ENCODE measurements at places on chromosomes 5 and 9.

- no peak for DNase-seq
These were observed 113.2 kb downstream of the TLE4 start for GRCh38 chr9:79684711-79685575.

DNA sequence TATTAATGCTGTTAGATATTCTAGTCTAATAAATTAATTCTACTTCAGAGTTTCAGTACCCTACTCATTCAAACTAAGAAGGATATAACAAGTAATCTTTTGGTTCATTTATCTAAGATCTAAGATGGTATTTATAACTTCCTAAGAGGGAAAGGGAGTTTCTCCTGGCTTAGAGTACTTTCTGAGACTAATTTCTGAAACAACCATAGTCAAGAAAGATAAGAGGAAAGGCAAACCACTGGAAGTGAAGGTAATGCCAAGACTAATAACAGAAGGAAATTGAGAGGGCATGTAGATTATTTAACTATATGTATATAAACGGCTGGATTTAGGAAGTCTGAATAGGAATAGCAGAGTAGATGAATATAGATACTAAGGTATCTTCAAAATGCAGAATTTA, 112.4 kb upstream of the ACOT12 start:
- DNase-seq: no peak

GRCh38 chr9:127877566-127877998, at the start of gene AK1:
AK1 (minus strand) TSS chr9:127877675; CDS start chr9:127874617, 3,058 bp downstream.
- no peak for DNase-seq

GRCh38 chr5:121152411-121152810, 688.3 kb downstream of the PRR16 start:
- no peak for DNase-seq

DNA sequence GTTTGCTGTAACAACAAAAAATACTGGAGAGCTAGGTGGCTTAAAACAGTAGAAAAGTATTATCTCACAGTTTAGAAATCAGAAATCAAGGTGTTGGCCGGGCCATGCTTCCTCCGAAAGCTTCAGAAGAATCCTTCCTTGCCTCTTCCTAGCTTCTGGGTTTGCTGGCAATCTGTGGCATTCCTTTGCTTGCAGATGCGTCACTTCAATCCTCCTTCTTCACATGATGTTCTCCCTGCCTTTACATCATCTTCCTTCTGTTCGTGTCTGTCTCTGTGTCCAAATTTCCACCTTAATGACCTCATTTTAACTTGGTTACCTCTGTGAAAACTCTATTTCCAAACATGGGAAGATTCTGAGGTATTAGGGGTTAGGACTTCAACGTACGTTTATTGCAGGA, 90.4 kb upstream of the CHD1 start:
- DNase-seq: no peak

GRCh38 chr5:63500242-63500641, 462.0 kb downstream of the HTR1A start:
- DNase-seq: no peak

DNA sequence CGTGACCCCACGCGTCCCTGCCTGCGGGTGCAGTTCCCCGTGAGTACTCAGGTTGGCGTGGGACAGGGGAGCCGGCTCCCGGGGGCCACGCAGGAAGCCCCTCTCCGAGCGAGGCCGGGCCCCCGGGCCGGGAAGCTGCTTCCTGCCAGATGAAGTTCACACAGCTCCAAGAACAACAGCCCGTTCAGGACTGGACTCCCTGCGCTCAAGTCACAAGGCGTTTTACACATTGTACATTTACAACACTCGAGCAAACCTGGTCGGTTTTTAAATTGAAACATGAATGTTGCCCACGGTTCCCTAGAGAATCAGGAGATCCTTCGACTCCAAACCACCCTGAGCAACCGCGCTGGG, 22.4 kb downstream of the SLC9A3 start:
- DNase-seq: no peak

DNA sequence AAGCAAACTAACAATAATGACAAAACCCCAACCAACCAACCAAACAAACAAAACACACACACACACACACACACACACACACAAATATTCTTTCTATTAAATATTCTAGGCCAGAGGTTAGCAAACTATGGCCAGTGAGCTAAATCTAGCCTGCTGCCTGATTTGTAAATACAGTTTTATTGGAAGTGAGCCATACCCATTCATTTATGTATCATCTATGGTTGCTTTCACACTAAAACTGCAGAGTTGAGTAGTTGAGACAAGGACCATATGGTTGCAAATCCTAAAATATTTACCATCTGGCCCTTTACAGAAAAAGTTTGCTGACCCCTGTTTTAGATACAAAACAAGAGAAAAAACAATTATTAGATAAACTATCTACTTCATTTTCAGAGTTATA, 620.5 kb upstream of the SEMA6A start:
- no peak for DNase-seq

GRCh38 chr5:17215361-17215760, 2.1 kb upstream of the BASP1 start:
- DNase-seq: no peak

- no peak for DNase-seq
These were observed 262.9 kb downstream of the PIK3R1 start for GRCh38 chr5:68478301-68479095.

- no peak for DNase-seq
These were observed 19.4 kb downstream of the FPGS start for GRCh38 chr9:127822108-127822507.

DNA sequence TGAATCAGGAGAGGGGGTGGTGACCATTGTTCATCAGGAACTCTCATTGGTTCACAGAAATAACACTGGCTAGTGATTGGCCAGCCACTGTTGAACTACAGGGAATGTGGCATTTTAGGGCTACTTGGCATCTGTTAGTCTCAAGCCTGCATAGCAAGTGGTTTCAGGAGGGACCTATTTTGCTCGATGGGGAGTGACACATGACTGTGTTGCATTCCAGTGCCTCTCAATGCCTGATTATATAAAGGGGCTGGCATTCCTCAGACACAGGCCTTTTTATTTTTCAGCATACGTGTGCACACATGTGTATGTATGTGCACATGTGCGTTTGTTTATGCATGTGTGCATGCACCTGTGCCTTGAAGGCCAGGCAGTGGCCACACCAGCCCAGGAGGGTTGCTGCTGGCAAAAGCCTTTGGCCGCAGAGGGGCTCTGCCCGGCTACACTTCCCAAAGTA, 23.2 kb downstream of the FGD3 start:
- DNase-seq: peak; percentile 59

- no peak for DNase-seq
These were observed 72.5 kb upstream of the PCA3 start for GRCh38 chr9:76691517-76692313.

DNA sequence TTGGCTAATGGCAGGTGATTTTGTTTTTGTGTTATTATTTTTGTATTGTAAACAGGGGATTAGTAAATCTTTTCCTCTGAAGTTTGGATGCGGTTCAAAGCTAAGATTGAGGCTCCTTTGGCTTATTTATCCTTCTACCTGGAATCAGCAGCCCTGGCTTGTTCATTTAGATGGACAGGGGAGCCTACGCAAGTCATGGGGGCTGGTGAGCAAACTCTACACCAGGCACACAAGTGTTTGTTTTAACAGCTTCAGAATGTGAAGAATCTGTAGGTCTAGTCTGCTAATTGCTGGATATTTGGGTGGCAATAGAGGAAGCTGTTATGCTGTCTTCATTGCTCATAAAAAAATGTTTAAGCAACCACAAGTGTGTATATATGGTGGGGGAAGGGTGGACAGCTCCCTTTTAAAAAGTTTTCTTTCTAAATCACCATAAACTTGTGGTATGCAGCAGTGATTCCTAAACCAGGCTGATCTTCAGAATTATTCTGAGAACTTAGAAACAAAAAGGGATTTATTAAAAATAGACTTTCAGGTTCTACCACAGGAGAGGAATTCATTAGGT, 20.7 kb downstream of the ZNF462 start:
- DNase-seq: no peak

DNA sequence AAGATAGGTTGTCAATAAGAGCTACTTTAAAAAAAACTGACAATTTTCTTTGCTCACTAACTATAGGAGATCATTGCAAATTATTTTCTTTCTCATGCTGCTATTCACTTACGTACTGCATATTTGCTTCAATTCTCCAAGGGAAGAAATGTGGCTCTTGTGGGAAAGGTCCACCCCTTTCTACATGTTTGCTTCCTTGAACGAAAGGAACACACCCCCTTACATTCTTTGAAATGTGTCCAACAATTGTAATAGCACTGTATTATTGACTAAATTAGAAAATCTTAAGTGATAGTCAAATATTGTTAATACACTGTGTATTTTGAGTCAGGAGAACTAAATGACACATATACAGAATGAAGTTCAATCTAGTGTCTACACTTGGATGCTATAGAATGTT, 5.2 kb downstream of the MEF2C start:
- DNase-seq: no peak

DNA sequence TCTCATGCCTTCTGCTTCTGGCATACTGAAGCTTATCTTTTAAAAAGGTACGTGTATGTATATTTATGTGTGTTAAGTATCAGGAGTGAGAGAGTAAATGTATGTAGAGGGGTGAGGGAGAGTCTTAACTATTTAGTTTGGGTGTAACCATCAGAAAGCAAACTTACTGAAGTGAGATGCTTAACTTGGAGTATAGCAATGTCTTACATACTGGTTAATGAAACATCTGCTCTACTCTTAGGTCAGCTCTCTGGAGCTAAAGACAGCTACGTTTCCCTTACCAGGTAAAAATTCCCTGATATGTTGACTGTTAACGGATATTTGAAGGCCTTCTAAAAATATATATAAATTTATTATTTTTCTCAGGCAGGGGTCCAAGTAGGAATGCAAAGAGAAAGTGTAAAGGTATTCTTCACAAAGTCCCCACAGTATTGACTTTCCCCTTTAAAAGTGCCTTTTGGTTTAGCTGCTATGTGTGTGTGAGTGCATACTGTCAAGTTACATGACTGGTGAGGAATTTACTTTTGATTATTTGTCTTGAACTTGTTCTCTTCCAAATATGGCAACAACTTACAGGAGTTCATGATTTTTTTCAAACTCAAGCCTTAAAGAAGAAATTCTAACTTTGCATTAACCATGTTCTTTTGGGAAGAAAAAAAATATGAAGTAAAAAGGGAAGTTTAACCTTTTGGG, 12.3 kb upstream of the C5orf24 start:
- DNase-seq: no peak

DNA sequence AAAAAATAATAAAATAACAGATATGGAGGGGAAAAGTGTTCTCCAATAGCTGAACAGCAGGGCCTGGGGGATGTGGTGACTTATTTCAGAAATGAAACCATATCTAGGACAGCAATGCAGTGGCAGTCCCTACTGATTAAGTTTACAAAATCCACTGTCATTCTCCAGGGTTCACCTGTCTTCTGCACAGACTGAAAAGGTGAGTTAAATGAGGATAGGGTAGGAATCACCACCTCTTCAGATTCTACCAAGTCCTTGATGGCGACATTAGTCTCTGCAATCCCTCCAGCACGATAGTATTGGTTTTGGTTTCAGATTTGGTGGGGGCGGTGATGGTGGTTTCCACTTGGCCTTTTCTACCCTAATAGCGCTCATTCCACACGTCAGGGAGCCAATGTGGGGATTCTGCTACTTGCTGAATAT, 32.3 kb upstream of the NPM1 start:
- DNase-seq: peak; percentile 61

GRCh38 chr5:143143973-143144372, 259.5 kb downstream of the NR3C1 start:
- no peak for DNase-seq

- DNase-seq: no peak
These were observed 8.8 kb upstream of the RNF183 start for GRCh38 chr9:113311961-113312360.

GRCh38 chr9:78158286-78158685, 77.6 kb upstream of the CEP78 start:
- DNase-seq: no peak

DNA sequence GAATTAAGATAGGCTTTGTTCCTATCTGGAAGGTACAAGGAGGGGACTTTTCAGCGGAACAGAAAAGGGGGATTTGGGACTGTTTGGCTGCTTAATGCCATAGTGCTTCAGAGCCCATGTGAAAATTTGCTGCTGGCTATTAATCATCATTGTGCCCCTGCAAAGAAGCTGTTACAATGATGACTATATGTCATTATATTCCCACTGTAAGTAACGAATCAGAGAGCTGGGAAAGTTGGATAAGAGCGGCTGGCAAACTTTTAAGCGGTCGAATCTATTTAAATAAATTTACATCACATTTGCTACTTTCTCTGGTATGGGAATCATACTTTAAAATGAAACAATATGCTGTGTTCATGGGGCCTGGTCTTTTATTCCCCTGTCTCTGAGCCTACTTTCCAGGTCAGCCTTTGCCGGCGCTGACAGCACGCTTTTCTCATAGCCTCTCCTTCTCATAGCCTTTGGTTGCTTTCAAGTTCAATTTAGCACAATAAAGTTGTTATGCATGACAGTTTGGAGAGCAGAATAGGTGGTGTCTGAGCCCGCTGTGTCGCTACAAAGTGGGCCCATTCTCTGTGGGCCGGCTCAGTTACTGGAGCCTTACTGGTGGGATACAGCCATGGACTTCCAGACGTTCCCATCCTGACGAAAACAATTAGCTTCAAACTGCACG, 271.2 kb upstream of the TMEM161B start:
- no peak for DNase-seq

GRCh38 chr5:170623576-170624181, 119.9 kb downstream of the KCNIP1 start:
- DNase-seq: no peak

- no peak for DNase-seq
These were observed 377.2 kb upstream of the KLF4 start for GRCh38 chr9:107866711-107867311.

DNA sequence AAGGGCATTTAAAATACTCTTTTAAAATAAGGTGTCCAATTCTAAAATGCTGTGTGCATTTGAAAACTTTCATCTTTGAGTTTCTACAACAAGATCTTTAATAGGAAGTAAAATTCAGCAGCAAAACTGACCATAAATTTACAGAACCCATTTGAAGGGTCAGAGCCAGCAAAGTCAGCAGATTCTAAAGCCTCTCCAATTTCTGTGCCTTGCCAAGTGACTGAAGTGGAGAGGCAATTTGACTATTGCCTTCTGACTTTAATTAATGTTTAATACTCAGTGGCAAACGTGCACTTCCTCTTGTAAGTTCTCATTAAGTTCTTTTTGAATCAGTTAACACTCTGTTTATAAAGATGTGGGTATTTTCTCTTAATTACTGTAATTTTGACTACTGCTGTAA, 155.2 kb downstream of the BAAT start:
- DNase-seq: no peak

DNA sequence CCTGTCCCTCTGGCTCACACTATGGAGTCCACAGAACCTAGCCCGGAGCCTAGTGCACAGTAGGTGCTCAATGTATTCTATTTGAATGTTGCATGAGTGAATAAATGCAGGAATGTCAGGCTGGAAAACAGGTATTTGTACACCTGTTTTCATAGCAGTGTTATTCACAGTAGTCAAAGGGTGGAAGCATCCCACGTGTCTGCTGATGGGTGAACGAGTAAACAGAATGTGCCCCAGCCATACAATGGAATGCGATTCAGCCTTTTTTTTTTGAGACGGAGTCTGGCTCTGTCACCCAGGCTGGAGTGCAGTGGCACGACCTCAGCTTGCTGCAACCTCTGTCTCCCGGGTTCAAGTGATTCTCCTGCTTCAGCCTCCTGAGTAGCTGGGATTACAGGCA, 31.5 kb upstream of the IER5L start:
- no peak for DNase-seq

- no peak for DNase-seq
These were observed 110.0 kb upstream of the SPOCK1 start for GRCh38 chr5:137609127-137609526.
